ENCODE measurements at places on chromosomes 2 and 18. TPM values are rescaled to one million over a fixed set of nuclear protein-coding genes. Genes with fewer than 3 reads are reported as not detected.

The UPP2 gene
- total RNA-seq, result not detected

The MAP3K19 gene
- total RNA-seq, result not detected

The SH3BP4 gene
- total RNA-seq, result 45.9 TPM

The POTEI gene
- not detected for total RNA-seq

The LOXHD1 gene
- total RNA-seq, result not detected

The TMEM37 gene
- total RNA-seq, result not detected

The TRPM8 gene
- not detected for total RNA-seq

DNA sequence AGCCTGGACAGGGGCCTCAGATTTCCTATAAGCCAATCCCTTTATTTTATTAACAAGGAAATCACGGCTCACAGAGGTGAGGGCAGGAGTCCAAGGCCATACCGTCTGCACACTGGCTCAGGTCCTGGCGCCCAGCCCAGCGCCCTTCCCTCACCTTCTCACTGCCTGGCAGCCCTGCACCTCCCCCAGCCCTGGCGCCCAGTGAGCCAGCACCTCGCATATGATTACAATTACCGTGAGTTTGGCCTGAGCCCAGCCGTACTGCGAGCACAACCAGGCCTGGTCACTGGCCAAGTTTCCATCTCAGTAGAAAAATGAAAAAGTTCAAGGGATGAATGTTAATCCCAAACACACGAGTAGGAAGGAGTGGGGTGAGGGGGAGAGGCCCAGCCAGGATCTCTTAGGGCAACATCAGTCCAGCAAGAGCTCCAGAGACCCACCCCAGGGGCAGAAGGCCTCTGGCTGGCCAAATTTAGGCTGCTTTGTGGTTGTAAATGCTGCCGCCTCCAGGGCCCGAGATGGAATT, 68.4 kb downstream of the MCFD2 start:
- no peak for DNase-seq

- DNase-seq, result peak; percentile 50
Measured at GRCh38 chr2:101308432-101309210, at the start of gene RNF149. Gene RNF149, minus strand, starts transcription at chr2:101308701. Its CDS starts 113 bp downstream, at chr2:101308588.

DNA sequence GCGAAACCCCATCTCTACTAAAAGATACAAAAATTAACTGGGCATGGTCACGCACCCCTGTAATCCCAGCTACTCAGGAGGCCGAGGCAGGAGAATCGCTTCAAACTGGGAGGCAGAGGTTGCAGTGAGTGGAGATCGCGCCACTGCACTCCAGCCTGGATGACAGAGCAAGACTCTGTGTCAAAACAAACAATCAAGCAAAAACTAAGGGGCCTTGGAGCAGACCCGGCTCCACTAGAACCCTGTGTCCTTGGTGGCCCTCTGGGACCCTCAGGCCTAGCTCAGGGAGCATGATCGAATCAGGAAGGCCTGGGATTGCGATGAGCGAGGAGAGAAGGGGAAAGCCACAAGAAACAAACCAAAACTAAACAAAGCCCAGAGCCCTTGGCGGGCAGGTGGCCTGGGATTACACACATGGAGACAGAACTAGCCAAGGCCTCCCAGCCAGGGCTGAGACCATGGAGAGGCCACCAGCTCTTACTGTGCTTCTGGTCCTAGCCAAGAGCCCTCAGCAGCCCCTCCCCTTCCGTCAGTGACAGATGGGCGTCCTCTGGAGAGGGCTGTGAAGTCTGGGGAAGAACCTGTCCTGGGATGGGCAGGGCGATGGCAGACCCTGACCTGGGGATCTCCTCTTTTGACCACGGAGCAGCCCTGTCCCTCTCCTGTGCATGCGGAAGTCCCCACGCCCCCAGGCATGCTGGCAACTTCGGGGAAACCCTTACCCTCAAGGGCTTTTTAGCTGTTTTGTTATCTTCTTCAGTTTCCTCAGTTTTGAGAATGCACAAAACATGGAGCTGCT, 27.4 kb upstream of the CATIP start:
- DNase-seq, result no peak

DNA sequence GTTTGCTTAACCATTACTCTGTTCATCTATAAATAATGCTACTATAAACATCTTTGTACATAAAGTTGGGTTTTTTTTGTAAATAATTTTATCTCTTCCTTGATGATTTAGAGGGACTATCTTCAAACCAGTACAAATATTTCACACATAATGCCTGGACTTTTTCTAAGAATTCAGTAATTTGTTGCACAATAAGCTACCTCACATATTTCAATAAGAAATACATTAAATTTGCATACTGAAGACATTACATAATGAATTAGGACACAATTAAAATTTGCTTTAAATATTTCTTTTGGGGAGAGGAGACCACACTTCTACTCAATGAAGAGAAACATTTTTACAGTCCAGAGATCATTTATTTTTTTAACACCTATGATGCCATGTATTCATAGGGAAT, 7.2 kb upstream of the ROCK1 start:
- DNase-seq, result no peak

DNA sequence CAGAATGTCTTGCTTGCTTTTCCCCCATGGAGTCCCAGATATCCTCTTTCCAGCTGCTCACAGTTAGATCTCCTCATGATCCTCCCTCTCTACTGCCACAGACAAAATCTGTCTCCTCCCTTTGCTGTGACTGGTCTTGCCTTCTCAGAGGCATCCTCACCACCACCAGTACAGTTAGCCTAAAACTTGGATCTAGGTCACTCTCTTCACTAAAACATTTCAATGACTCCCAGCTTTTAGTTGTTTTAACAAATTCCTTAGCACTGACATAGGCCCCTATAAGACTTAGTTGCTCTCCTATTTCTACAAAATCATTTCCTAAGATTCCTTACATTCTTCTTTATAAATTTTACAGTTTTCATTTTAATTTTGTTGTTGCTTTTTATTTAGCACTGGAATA, 734.2 kb upstream of the CHAC2 start:
- DNase-seq, result no peak

GRCh38 chr2:105883911-105884694, 139.4 kb downstream of the NCK2 start:
- DNase-seq, result no peak

DNA sequence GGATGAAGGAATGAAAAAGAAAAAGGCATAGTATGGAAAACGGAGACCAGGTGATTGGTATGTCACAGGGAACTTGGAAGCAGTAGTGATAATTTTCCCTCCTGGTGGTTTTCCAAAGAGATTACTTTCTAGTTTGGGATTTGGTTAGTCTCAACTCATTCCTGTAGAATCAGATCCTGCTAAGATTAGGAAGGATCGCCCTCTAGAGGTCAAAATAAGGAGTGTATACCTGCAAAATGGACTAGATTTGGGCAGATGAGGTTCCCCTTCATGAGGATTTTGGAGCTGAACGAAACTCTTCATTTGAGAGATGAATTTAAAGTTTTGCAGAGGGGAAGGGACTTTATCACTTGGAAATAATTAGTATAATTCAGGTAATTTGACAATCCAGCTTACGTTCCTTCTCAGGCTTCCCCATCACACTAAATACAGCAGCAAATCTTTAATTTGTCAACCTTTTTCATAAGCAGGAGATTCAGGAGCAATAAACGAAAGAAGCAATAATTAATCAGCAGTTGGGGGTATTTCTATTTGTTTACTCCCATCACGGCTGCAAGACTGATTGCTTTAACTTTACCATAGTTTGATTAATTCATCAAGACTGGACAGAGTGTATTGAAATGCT, 65.2 kb downstream of the CCDC195 start:
- peak; percentile 43 for DNase-seq

GRCh38 chr18:78168526-78168925, 811.1 kb upstream of the SALL3 start:
- DNase-seq, result no peak

GRCh38 chr2:122205641-122206040, 450.2 kb downstream of the TSN start:
- no peak for DNase-seq

DNA sequence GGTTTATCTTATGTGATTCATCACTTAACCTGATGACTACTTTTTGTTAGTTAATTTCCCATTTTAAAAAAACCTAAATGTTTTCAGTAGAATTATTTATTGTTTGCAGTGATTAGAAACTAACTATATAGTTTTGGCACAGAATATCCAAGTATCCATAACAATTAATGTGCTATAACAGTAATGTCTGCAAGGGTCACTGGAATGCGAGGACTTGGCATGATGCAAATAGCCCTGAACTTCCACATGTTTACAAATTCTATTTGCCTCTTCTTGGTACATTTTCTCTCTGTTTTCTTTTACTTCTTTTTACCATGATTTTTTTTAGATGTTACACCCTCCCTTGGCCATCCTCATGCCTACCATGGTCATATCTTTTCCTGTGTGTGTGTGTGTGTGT, 49.3 kb upstream of the GALNT3 start:
- DNase-seq, result no peak

GRCh38 chr2:66460031-66460430, 25.1 kb downstream of the MEIS1 start:
- DNase-seq, result no peak

All from foreskin keratinocyte (primary cell).